ENCODE measurements at places on chromosomes 1 and 21.

DNA sequence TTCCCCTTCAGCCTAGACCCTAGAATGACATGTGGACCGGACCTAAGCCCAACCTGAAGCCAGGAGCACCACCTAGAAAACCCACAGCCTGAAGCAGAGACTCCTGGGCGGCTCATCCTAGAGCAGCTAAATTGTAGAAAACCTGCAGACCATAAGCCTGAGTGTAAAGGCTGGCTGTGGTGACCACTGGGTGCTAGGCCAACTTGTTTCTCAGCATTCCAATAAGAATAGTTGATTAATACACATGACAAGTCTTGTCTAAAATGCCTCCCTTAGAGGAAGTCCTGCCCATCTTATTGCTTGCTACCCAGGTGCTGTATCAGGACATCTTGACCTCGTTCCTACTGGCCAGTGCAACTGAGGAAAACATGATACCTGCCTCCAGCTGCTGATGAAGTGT is 23.3 kb upstream of the CASQ2 start:
- no peak for DNase-seq

DNA sequence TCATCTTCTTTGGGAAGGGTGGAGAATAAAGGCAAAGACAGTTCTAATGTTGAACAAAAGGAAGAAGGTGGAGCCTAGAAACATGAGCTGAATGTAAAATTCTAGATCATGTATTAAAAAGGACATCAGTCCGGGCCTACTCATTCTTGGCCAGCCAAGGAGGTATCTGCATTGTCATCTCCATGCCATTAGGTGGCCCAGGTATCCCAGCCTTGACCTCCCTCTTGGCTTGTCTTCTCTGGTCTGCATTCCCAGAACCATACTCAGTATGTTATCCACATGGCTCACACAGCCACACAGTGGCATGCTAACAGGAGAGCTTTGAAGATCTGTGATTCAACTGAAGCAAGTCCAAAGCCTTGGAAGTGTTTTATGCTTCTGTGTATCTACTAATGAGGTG is 369.8 kb upstream of the KAZN start:
- DNase-seq, result no peak

DNA sequence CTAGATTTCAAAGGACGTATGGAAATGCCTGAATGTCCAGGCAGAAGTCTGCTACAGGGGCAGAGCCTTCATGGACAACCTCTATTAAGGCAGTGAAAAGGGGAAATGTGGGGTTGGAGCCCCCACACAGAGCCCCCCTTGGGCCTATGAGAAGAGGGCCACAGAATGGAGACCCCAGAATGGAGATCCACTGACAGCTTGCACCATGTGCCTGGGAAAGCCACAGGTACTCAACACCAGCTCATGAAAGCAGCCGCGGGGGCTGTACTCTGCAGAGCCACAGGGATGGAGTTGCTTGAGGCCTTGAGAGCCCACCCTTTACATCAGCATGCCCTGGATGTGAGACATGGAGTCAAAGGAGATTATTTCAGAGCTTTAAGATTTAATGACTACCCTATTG is 108.7 kb downstream of the DMRTB1 start:
- no peak for DNase-seq

GRCh38 chr1:214827883-214828282 is 224.9 kb downstream of the CENPF start:
- no peak for DNase-seq

DNA sequence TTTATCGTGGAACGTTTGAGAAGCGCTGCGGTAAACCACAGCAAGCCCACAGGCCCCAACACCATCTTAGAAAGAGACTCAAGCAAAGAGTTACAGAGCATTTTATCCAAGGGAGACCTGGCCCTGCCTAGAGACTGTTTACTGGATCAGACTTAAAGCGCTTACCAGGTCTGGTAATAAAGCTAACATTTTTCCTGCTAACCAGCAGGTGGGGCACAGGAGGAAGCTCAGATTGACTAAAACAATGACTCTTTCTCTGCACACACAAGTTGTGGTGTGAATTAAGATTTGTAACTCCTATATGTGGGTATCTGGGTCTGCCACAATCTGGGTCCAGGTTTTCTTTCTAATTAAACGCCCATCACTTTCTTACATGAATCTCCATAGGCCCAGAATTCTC is 136.5 kb upstream of the ETS2 start:
- peak; percentile 16 for DNase-seq

DNA sequence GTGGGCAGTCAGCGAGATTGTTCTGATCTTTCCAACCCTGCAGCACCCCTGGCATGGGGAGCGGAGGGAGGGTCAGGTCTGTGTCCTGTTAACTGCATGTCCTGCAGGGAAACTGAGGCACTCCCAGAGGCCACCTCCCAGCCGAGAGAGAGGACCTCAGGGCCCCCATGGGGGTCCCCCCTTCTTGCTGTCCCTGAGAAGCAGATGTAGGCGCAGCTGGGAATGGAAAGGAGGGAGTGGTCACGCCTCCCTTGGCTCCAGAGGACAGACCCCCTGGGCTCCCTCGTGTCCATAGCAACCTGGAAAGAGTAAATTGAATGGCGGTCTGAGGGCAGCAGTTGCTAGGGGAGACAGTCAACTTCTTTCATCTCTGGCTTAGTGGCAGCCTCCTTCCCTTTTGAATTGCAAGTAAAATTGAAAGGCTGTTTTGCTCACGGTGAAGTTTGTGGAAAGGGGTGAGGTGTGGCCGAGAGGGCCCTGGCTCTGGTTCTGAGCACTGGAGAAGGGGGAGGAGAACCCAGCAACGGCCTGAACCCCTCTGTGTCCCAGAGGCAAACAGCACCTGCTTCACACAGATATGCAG is 4.9 kb downstream of the CROCC start:
- DNase-seq, result no peak

DNA sequence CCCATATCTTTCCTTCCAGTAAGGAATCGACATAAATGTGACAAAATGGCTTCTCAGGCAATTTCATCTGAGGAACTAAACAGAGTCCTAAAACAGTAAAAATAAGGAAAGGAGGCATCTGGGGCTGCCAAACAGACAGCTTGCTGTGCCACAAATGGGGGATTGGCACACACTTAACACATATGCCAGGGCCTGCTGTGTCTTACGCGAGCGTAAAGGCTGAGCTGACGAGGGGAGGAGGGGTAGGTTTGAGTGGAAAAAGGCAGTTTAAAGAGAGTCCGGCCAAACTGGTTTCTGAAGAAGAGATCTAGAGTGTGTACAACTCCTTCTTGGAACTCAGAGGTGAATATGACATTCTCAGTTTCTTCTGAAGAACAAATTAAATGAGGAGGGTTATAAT is 244.1 kb upstream of the MAP1LC3C start:
- DNase-seq, result no peak

DNA sequence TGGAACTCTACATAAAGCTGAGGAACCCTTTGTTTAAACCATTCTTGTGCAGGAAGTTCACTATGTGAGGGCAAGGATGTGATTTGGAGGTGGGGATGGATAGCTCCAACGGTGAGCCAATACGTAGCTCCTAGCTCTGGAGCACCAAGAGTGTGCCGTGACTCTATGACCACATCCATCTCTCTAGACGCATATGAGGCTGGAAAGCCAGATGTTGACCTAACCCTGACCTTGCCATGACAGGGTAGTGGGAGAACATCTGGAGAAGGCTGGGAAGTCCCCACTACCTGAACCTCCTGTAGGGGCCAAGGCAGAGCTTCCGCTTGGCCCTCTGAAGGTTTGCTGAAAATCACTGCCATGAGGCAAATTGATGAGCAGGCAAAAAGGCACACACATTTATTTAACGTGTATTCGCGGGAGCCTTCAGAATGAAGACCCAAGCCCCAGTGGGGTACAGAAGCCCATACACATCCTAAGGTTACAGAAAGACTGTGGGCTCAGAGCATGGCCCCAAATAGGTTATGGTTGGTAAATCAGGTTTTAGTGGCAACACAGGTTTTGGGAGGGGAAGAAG is 43.4 kb downstream of the EIF2D start:
- DNase-seq, result no peak

- no peak for DNase-seq
These were observed 52.2 kb downstream of the CAPZB start for GRCh38 chr1:19432943-19433718.

DNA sequence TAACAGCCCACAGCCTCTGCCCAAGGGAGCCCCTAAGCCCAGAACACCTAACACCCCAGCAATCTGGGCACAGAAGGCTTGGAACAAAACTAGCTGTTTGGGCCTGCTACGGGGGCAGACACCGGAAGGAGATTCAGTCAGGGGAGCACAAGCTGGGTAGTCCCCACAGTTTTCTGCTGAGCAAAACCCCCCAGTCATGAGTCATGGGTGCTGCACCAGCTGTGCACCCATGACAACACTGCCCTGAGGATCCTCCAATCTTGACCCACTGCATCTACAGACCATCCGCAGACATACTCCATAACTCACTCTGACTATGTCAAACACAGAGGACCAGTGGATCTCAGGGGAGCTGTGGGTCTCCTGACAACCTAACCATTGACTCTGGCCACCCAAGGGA is 105.1 kb downstream of the LRIG2 start:
- DNase-seq, result no peak

DNA sequence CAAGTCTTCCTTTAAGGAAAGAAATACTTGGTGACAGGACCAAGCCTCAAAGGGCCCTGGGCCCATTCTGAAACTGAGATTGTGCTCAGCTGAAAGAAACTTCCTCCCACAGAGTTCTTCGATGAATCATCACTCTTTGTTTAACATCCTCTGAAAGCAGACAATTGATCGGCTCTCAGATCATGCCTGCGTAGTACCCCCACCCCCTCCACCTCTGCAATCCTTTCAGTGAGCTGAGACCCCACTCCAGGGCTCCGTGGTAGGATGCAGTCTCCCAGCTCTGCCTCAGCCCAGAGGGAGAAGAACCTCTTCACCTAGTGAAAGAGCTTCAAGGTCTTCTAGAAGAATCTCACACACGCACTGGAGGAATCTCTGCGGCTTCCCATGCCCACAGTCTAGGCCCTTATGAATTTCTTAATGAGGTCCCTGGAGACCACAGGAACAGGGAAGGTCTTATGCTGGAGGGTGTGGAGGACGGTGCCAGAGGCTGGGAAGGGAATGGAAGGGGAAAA is 104.9 kb upstream of the SOD1 start:
- DNase-seq, result no peak

- peak; percentile 90 for DNase-seq
These were observed 546 bp downstream of the NEK7 start for GRCh38 chr1:198157241-198157846.

DNA sequence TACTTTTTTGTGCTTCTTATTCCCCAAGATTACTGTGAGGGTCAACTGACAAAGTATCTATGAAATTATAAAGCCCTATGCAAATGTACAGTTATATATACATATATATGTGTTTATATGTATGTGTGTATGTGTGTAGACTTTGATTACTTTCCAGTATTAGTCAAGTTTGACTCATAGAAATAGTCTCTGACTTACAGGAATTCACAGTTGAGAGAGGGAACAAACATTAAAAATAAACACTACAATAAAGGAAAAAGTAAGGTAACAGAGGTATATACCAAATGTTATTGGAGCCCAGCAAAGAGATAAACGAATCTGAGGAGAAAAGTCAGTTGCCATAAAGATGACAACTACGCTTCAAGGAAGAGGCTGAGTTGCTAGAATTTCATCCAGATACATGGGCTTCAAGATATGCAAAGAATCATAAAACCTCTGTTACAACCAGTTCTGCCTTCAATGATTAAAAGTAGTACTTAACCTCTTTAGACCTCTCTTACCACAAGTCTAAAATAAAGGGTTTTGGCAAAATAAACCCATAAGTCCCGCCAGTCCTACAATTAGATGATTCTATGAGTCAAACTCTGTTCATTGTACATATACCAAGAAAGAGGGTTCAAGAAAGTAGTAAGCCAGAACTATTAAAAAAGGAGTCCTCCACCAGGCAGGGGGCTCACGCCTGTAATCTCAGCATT is 7.2 kb downstream of the IFT25 start:
- no peak for DNase-seq

GRCh38 chr1:59418363-59419144 is 121.7 kb downstream of the FGGY start:
- DNase-seq, result no peak

GRCh38 chr21:31872452-31873274 is at the start of gene HUNK:
Gene HUNK, plus strand, starts transcription at chr21:31873020. Its CDS starts 655 bp downstream, at chr21:31873675.
- DNase-seq, result no peak

DNA sequence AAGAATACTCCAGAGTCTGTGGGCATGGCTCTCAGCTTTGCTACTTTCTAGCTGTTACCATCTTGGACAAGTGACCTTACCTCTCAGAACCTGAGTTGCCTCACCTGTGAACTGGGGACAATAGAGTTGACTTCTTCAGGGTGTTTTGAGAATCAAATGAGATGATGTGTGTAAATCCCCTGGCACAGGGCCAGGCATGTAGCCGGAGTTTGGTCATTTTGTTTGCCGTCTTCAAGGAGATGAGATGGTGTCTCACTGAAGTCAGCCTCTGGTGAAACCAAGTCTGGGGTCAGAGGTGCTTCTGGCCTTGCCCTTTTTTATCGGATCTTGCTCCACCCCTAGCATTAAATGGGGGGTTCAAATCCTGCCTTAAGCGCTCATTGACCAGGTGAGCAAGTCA is 149.2 kb upstream of the TMEM51 start:
- no peak for DNase-seq

- peak; percentile 52 for DNase-seq
These were observed 11.5 kb upstream of the VASH2 start for GRCh38 chr1:212938846-212939245.

DNA sequence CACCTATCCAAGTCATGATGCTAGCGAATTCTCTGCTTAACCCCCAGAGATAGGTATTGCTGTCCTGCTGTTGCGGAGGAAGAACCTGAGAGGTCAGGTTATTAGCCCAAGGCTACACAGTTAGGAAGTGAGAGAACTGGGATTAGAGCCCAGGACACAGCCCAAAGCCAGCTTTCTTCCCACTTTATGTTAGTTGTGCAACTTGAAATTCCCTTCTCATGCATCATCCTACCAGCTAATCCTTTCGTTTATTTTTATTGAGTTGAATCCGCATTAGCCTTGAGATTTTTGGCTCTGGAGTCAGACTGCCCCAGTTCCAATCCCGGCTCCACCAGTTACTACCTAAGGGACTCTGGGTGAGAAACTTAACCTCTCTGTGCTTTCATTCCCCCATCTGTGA is 65.4 kb downstream of the PLEKHA6 start:
- no peak for DNase-seq

DNA sequence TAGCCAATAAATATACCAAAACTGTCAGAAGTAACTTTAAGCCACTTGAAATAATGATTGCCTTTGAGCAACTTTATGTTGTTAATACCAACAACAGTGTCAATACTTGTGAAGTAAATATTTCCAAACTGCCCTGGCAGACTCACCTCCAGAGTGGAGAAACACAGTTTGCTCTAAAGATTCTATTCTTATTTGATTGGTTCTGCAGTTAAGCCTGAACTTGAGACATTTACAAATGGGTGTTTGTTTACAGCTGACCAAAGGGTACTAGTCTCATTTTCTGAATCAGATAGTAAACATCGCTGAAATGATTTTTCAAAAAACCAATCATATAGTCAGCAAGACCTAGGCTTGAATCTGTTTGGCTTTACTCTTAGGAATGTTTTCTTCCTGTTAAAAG is 1.3 kb upstream of the MYOC start:
- no peak for DNase-seq

DNA sequence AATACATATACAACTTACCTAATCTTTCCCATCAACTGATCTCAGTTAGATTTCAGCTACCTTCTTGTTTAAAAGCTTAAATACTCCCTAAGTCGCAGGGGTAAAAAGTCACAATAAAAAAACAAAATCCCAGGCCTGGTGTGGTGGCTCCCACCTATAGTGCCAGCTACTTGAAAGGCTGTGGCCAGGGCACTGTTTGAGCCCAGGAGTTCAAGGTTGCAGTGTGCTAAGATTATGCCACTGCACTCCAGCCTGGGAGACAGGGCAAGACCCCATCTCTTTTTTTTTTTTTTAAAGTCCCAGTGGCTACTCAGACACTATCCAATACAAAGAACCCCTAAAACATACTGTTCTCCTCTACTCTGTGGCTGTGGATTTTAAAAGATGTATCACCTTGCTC is 228.3 kb downstream of the DENND1B start:
- DNase-seq, result no peak
